SJSA1 (cell line): ENCODE measurements at places on chromosomes 3 and 15. TPM values are rescaled to one million over a fixed set of nuclear protein-coding genes. Genes with fewer than 3 reads are reported as not detected.

DNA sequence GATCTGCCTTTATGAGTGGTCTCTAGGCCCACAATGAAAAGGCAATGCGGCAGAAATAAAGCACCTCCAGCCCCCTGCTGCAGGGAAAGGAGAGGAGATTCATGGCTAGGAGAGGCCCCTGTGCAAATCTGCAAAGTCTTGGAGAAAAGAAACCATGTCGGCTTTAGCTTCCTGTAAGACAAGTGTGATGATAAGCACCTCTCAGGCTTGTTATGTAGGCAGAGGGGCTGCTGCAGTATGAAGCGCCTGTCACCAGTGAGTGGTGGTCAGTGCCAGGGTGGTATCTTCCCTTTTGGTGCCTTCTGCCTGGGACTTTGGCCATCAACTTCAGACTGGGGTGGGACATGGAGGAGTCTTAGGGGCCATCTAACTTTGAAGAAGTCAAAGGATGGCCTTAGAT lies 59.2 kb upstream of the ARHGEF3 start:
- no peak for DNase-seq

The ERC2 gene
- total RNA-seq, result 0.13 and 0.81 TPM in 2 replicates

The PIERCE2 gene
- not detected in 2 replicates for total RNA-seq

The MAP6D1 gene
- 1.5 and 3.0 TPM in 2 replicates for total RNA-seq

GRCh38 chr15:72588096-72588495 lies 66.4 kb upstream of the GOLGA6B start:
- DNase-seq, result no peak
